ENCODE measurements at places on chromosomes 1 and 21.

DNA sequence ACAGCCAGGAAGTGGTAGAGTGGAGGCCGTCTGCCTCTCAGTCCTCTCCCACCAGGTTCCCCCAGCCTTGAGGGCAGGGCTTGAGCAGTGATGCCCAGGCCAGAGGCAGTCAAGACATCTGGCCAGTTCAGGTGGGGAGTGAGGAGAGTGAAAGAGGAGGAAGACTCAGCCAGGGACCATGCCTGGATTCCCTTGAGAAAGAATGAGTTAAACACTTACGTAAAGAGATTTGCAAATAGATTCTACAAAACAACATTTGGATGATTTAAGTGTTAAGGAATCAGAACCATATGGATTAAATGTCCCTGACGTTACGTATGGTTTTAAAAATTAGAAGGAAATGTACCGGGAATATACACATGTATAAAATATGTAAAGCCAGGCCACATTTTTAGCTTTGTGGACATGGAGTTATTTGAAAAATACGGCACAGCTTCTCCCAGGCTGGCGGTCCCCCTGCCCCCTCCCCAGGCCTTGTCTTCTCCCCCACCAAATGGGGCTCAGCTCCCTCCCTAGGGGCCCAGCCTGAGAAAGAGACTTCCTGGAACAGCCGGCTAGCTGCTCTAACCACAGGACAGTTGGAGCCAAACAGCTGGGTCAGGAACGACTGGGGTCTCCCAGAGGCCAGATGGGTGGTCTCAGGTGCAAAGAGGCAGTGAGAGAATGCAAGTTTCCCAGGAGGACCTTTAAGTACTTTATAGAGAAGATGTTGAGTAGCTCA lies 188.3 kb upstream of the EDN2 start:
- DNase-seq, result no peak

- DNase-seq, result no peak
Measured at GRCh38 chr1:89894210-89895201, 73.7 kb downstream of the LRRC8D start.

GRCh38 chr1:157380523-157380922 lies 171.8 kb downstream of the FCRL5 start:
- DNase-seq, result no peak

DNA sequence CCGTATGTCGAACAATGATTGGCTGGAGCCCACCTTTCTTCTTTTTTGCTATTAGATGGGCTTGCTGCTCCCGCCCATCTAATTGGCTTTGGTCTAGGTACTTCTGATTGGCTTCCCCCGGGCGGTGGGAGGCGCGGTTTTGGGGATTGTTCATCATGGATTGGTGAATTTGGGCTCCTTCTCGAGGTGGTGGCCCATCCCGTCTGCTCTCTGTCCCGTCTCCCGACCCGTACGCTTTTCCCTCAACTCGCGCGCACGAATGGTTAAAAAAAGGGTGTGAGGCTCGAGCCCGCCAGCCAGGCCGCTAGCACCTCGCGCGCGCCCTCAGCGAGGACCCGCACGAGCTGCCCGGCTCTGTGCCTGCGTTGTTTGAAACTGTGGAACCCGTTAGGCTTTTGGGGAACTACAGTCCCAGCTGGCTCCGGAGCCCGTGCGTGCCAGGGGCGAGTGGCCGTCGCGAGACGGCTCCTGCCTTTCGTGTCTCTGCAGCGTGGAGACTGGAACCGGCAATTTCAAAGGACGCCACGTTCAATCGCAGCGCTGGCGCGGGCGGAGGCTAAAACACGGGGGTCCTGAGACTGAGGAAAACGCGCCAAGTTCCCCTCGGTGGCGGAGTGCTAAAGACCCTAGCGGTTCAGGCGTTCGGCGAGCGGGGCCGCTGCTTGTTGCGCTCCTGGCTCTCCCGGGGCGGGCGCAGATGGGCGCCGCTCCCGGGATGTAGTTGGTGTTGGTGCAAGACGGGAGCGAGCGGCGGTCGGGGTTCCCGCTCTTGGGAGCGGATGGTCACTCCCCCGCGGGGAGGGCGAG lies at the start of gene USP1:
Gene USP1, plus strand, starts transcription at position 584 of the 807 bp plus-strand sequence. CDS start 2,819 bp downstream, outside the sequence.
- peak; percentile 99 for DNase-seq

DNA sequence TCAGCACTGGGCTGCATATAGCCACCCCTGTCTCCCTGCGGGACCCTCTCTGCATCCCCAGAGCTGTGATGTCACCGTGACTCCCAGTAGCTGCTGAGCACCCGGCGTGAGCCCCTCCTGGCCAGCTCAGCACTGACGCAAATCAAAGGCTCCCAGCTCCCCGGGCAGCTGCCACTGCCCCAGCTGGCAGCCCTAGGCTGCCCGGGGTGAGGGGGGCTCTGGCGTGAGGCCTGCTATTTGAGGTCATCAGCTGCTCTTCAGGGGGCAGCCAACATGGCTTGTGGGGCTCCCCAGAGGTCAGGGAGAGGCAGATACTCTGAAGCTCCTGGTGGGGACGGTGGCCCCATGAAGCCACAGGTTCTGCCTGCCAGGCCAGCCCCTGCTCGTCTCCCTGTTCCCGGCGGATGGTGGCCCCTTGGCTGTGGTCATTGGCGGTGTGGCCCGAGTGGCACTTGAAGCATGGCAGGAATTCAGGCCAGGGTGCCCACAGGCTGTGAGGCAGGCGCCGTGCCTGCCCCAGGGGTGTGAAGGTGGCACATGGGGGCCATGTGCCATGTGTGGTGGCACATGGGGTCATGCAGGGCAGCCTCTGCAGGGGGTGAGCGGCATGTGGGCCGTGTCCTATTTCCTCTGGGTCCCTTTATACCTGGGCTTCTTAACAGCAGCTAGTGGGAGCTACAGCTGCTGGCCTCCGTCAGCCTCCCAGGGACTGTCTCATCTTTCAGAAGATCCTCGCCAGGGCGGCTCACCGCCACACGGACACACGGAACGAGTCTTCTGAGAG lies 85.4 kb downstream of the SIK1 start:
- no peak for DNase-seq

- DNase-seq, result peak; percentile 69
Measured at GRCh38 chr21:35924714-35925301, 135.5 kb downstream of the SETD4 start.

GRCh38 chr1:27099587-27100334 lies 55.2 kb downstream of the SLC9A1 start:
- DNase-seq, result peak; percentile 76

DNA sequence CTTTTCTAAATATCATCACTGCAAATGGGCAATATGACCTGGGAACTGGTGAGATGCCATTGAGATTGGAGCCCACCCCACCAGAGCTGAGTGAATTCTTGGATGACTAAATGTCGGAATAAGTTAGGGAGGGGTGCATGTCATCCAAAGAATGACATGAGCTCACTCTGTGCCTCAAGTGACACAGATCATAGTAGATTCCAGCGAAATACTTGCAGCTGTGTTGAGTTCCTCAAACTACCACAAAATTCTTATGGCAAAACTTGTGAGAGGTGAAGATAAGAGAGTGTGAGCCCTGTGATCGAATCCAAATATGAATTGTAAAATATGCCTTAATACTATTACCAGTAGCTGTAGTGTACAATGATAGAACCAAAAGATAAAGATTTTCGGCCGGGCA lies 2.3 kb upstream of the TCP10L start:
- DNase-seq, result no peak

DNA sequence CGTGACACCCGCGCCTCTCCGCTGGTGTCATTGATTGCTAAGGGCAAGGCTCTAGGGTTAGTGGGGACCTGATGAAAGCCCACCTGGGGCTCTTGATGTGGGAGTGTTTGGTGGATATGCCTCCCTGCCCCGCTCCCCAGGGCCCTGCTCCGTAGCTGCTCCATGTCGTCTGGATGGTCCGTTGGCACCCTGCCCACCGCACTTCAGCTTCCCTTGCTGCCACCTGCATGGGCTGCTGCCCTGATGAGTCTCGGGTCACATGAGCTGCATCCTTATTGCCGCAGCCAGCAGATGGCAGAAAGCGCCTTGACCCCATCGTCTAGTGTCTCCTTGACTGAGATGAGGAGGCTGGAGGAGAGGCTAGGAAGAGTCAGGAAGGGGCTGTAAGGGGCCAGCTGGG lies 439.4 kb downstream of the CAMTA1 start:
- no peak for DNase-seq

DNA sequence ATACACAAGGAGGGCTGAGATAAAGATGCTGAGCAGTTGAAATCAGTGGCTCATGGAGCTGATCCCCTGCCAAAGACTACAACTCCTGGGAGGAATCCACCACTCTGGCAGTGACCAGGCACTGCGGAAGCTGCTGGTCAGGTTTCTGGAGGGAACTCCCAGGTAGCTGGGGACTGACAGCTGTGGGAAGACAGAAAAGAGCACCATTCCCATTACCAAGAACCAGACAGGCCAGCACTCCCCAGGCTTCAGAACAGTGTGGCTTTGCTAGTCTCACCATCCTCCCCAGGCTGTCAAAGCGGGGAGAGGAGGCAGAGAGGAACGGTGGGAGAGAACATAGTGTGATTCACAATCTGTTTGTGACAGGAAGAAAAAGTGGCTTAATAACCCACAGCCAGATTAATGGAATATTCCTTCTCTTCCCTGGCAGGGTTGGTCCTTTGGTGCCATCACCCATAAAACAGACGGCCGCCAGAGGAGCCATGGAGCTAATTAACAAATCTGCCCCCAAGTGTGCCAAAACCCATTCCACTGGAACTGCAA lies 92.1 kb downstream of the MAB21L3 start:
- DNase-seq, result no peak

All from suppressor macrophage treated with lipopolysaccharide for 4 hours (primary cell).